ENCODE measurements at places on chromosomes 3 and 15.

DNA sequence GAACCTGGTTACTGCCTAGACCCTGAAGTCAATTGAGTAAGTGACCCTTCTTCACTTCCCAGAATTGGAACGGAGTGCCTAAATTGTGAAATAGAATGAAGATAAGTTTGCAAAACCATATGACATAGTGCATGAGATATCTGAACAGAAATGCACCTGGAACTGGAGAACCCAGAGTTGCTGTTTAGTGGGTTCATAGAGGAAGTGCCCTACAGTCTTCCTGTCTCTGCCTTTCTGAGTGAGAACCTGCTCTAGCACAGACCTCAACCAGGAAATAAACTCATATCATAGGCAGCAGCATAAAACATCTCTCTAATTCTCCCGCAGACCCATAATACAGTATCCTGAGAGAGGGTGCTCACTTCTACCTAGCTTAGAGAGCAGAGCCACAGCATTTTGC, 82.9 kb downstream of the EOMES start:
- DNase-seq = no peak

GRCh38 chr15:100038736-100039135, 303.0 kb downstream of the ADAMTS17 start:
- no peak for DNase-seq

GRCh38 chr15:58513726-58514336, 82.0 kb downstream of the LIPC start:
- no peak for DNase-seq

GRCh38 chr3:145286937-145287336, 874.0 kb downstream of the PLOD2 start:
- no peak for DNase-seq

DNA sequence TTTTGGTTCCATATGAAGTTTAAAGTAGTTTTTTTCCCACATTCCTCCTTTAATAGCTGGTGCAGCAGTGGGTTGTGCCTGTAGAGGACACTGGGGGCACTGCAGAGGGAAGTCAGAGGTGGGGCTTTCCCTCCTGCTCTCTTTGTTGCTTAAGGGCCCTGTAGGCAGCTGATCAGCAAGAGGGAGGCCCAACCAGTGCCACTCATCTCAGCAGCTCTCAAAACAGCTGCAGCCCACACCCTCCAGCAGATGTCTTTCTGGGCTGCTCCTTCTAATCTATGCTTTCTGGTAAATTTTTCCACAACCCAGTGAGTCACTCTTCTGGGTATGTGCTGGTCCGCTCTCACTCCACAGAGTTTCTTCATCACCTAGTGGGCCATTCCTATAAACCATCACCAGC, 263.8 kb downstream of the FEZF2 start:
- DNase-seq = no peak

GRCh38 chr3:73592154-73593144, 32.3 kb downstream of the PDZRN3 start:
- no peak for DNase-seq

GRCh38 chr3:108177536-108177935, 44.7 kb downstream of the IFT57 start:
- DNase-seq = no peak

DNA sequence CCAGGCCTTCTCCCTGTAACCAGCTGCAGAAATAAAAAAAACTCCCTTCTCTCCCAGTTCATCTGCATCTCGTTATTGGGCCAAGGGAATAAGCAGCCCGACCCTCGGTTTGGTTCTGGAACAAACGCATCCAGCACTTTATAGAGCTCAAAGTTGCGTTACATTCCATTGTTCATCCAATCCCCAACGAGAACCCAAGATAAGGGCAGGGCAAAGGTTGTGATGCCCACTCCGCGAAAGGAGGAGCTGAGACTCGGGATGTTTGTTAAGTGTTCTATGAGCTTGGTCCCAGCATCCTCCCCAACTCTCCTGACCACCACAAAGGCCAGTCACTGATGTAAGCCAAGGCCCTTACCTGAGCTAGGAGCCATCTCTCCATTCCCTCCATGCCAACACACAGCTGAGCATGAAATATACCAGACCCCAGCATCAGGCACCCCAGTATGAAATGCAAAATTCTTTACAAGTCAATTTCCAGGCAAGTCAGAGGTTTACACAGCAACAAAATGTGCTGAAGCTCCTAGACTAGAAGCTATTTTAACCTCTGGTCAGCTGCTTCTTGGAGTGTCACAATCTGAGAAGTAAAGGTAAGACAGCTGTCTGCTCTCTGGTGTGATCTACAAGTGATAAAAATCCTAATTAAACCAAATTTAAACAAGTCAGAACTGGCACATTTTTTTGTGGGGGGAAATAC, 17.9 kb downstream of the CCDC12 start:
- no peak for DNase-seq

GRCh38 chr3:192642651-192643050, 84.7 kb downstream of the FGF12 start:
- no peak for DNase-seq

DNA sequence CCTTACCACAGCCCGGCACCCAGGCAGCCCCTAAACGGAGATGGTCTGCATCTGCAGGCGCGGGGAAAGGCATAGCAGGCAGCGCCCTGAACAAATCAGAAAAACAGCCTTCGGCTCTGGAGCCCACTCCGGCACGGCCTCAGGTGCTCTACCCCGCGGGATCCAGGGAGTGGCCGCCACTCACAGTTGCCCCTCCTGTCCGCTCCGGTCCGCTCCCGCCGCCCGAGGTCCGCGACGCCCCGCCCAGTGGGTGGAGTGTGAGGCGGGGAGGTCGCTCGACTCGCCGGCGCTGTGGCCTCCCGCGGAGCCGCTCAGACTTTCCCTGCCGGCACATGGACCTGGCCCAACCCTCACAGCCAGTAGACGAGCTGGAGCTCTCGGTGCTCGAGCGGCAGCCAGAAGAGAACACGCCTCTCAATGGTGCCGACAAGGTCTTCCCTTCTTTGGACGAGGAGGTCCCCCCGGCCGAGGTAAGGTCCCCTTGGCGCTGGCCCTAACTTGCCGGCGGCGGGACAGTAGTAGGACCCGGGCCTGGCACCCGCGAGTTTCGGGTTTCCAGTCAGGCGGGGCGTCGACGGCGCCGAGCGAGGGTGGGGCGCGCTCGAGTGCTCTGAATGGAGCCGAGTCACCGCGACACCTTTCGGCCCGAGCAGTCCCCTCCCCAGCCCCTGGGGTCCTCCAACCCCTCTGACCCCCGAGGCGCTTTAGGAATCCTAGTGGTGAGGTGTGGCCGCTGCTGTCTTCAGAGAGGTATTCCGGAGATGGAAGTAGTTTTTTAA, at the start of gene C3orf52:
Gene C3orf52 (plus strand): TSS at position 314 of the 779 bp plus-strand sequence. CDS start 19 bp downstream, at position 333.
- peak; percentile 45 for DNase-seq

- no peak for DNase-seq
Measured at GRCh38 chr3:135927155-135927554, 38.4 kb upstream of the PPP2R3A start.

DNA sequence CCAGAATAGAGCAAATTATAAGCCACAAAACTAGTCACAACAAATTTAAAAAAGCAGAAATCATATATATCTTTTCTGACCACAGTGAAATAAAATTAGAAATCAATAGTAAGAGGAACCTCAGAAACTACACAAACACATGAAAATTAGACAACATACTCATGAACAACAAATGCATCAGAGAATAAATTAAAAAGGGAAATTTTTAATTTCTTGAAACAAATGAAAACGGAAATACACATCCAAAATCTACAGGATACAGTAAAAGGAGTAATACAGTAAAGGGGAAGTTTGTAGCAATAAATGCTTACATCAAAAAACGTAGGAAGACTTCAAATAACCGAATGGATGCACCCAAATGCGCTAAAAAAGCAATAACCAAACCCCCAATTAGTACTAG, 19.2 kb downstream of the NME9 start:
- DNase-seq = no peak

GRCh38 chr15:90097475-90097874, 4.8 kb downstream of the IDH2 start:
- DNase-seq = peak; percentile 37

DNA sequence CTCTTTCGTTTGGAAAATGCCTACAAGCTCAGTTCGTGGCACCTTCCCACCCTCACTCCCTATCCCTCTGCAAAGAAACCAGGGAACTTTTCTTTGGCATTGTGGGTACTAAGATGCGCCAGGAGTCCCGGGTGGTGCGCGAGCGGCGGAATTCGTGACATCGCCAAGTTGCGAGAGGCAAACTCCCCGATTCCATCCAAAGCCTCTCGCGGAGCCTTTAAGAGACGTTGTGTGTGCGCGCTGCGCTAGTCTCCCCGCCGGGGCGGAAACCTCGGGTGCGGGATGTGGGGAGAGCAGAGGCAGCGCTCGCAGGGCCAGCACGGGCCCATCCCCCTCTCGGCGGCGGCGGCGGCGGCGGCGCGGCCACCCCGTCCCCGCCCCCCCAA, 443 bp upstream of the NR2F2 start:
- DNase-seq = no peak

- DNase-seq = no peak
Measured at GRCh38 chr3:45209526-45209925, 16.6 kb downstream of the TMEM158 start.

DNA sequence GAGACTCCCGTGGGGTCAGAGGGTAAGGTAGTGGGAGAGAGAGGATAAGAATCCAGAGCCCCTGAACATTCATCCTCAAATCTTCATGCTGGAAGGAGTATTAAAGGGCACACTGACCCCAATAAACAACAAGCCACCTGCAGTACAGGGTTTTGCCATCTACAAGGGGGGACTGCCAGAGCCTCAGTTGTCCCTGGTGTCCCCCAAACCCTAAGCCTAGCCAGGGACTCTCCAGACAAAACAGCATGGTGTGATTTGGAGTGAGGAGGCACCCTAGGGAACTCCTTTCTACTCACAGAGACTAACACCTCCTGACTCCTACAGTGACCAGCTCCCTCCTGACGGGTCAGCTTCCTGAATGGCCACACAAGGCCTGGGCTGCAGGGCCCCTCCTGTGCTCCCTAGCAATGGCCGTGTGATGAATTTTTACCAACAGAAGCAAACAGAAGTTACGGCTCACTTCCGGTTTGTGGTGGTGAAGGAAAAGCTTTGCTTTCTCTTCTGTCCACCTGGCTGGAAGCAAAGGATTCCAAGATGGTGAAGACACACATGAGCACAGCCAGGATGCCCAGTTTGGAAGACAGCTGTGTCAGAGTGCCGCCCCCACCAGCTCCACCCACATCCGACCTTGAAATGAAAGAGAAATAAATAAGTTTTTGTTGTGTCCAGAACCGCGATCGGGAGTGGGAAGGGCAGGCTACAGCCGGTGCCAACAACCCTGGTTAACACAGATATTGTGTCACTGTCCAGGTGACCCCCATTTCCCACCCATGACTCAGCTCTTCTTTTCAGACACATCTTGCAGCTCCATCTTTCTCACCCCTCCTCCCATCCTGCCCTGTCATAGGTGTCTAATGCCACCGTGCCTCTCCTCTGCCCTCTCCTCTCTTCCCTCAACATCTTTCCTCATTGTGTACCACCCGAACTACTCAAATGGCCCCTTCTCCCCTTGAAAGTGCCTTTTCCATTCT, 69.6 kb upstream of the ATP13A3 start:
- no peak for DNase-seq

DNA sequence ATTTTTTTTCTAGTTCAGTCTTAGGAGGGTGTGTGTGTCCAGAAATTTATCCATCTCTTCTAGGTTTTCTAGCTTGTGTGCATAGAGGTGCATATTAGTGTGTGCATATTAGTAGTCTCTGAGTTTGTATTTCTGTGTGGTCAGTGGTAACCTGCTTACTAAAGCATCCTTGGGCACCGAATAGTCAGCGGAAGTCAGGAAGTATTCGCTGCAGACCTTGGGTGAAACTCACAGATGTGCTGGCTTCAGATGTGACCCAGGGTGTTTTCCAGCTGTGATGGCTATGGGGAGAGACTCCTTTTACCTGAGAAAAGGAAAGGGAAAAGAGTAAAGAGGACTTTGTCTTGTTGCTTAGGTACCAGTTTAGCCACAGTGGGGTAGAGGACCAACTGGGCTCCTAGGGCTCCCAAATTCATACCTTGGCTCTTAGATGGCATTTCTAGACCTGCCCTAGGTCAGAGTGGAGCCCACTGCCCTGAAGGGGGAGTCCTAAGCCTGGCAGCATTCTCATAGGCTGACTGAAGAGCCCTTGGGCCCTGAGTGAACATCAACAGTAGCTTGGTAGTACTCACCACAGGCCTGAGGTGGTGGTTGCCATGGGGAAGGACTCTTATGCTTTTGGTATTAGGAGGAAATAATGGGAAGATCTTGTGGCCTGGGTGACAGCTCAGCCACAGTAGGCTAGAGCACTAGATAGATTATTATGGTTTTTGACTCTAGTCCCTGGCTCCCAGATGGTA, 286.0 kb upstream of the ZPLD1 start:
- no peak for DNase-seq

- DNase-seq = no peak
Measured at GRCh38 chr3:110822971-110823370, 248.6 kb upstream of the NECTIN3 start.

- no peak for DNase-seq
Measured at GRCh38 chr15:83890587-83890986, 236.7 kb downstream of the ADAMTSL3 start.

- no peak for DNase-seq
Measured at GRCh38 chr3:119950666-119951325, 143.5 kb downstream of the GSK3B start.

DNA sequence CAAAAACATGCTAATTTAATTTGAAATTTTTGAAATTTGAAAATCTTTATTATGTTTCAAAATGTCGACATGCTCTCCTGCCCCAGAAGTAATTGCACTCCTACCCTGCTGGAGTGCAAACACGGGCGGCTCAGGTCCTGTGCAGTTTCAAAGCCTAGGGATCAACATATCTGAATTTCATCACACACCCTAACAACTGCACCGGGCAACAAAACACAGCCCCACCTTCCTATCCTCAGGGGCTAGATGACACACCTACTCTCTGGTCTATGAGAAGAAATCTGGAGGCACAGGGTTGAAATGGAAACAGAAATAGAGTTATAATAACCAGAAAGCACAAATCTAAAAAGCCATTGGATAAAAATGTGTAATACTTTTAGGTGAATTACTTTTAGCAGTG, 61.4 kb downstream of the BFSP2 start:
- DNase-seq = no peak

GRCh38 chr3:31579828-31580227, 47.1 kb downstream of the STT3B start:
- no peak for DNase-seq

DNA sequence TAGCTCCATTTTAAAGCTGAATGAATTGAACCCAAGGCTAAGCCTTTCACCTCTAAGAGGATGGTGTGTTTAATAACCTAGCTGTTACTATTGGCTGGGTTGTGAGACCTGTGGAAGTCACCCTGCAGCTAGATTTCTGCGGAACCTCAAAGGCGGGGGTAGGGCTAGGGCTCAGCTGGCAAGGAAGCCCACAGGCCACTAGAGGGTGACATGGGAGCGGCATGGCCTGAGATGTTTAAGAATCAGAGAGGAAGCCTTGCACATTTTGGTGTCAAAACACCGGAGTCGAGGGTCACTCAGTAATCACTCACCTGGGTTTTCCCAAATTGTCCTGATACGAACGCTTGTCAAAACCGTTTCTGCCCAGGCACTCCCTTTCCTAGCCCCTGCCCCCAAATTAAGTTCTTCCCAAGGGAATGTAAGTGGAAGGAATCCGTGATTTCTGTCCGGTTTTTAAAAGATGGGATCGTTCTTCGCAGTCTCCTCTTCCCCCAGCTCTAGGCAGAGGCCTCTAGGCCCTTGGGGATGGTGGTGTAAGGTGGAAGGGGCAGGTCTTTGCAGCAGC, 3.8 kb upstream of the ACAD9 start:
- DNase-seq = peak; percentile 45

- DNase-seq = no peak
Measured at GRCh38 chr3:79415356-79415755, 352.4 kb downstream of the ROBO1 start.

Data from stimulated activated CD8-positive, alpha-beta memory T cell treated with anti-CD3 and anti-CD28 coated beads, Interleukin-4, amount 100 ng/mL, for 24 hours (primary cell).